M059J (cell line): ENCODE measurements at places on chromosomes 1 and 21.

- DNase-seq, result peak; percentile 3
These were observed 114.2 kb downstream of the FCRL5 start for GRCh38 chr1:157438146-157438545.

DNA sequence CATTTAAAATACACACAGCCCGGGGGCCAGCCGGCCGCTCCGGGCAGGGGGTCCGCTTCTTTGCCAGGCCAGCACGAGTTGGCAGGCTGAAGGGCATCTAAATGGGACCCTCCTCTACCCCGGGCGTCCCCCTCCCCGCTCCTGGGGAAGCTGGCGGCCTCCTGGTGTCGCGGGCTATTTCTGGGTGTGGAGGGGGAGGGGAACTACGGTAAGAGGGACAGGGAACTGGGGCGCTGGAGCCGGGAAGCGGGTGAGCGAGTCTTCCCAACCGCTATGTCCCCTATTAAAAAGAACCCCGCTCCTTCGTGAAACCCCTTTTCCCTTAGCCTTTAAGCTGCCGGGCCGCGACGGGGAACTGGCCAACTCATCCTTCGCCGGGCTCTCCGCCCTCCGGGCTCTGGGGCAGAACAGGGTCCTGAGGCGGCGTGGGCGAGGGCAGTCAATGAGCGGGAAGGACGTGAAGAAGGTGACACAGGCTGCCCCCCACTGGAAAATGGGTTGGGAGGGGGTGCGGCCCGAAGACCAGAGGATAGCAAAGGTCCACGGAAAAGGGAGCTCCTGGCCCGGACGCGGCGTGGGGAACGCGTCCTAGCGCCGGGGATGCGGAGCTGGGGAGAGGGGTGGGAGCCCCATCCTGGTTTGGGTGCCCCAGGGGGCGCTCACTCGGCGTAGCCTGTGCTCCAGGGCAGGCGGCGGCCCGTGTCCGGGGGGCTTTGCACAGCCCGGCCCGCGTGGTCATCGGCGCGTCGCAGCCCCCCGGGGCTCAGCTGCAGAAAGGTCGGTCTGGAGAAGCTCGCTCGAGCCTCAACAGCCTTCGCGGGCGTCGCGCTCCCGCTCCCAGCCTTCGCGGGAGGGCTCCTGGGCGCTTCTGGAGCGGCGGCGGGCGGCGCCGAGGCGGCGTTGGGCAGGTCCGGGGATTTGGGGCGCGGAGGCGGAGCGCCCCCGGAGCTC is 544 bp downstream of the PPM1J start:
- peak; percentile 26 for DNase-seq

GRCh38 chr1:46549697-46550681 is 1.5 kb downstream of the KNCN start:
- peak; percentile 76 for DNase-seq

- DNase-seq, result no peak
These were observed 22.1 kb downstream of the ACOT11 start for GRCh38 chr1:54570161-54570560.

- no peak for DNase-seq
These were observed 31.8 kb upstream of the ZNF644 start for GRCh38 chr1:91053630-91054029.

- DNase-seq, result peak; percentile 87
These were observed 71.2 kb downstream of the DPYD start for GRCh38 chr1:97849345-97850340.
